Effector CD4-positive, alpha-beta T cell (primary cell): ENCODE measurements at places on chromosomes 12 and 14.
A peak's percentile ranks its signal among the peaks of the same experiment; 100 is the strongest.

DNA sequence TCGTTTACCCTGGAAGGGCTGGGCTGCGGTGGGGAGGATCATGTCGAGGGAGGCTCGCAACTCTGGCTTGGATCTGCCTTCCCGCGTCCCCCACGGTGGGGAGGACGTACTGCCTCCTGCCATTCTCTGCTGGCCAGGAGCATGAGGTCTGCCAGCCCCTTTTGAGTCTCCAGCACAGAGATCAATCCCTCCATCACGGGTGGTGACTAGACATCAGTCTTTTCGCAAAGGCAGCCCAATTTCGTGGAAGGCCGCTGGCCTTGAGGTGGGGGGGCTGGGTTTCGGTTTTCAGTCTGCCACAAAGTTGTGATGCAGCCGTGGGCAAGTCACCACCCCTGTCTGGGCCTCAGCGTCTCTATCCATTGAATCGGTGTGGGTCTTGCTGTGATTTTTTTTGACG lies 62.2 kb downstream of the PRMT8 start:
- DNase-seq: no peak

DNA sequence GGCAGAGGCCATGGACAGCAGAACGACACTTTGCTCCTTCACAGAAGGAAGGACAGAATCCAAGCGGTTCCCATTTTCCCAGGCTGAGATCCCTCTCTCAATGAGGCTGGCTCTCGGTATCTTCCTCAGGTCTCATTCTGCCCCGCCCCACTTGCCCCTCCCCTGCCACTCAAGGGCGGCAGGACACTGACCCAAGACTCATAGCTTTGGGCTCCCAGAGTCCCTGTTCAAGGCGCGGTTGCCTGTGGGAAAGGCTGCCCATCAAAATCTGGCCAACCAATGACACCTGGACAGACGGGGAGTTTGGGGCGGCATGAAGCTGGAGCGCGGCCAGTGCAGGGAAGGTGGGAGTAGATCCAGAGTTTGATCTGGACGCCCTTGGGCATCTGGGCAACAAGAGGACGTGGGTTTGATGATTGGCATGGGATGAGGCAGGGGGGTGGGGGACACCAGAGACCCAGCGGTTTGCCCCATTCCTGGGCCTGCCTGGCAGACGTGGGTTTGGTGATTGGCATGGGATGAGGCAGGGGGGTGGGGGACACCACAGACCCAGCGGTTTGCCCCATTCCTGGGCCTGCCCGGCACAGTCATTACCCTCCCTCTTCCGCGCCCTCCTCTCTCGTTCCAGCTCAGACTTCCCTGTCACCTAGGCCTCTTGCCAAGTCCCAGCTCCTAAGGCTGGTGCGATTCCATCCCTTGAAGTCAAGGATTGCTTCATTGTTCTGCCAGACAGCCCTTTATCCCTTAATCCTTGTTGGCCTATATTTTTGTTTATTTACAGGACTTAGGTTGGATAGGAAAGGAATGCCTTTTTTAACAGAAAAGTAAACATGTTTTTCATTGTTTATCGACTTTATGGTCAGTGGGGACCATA lies 92.1 kb downstream of the NINJ2 start:
- DNase-seq: no peak

- no peak for DNase-seq
These were observed 2.9 kb downstream of the SLC15A4 start for GRCh38 chr12:128820723-128821432.

DNA sequence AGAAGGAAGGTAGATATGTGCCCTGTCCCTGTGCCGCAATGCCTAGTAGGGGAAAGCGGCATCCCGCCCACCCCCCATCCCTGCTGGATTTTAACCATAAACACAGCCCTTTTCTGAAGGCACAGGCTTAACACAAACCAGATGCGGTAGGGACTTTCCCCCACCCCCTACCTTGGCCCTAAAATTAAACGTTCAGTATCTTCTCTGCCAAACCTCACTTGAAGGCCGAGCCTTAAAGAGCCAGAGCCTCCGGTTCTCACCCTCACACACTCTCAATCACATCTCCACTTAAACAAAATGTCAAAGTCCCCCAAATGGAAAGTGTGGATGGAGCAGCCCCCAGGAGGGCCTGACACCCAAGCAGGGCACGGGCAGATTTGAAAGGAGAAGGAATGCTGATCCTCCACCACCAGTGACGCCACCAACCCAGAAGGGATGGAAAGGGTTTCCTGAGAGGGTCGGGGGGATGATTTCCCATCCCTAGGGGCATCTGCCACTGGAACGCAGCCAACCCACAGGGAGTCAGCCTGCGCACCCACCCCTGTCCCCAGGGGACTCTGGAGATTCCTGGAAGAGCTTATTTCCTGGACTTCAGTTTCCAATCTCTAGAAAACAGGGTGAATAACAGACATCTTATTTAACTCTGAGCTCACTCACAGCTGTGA lies 26.4 kb downstream of the ACTN1 start:
- no peak for DNase-seq

DNA sequence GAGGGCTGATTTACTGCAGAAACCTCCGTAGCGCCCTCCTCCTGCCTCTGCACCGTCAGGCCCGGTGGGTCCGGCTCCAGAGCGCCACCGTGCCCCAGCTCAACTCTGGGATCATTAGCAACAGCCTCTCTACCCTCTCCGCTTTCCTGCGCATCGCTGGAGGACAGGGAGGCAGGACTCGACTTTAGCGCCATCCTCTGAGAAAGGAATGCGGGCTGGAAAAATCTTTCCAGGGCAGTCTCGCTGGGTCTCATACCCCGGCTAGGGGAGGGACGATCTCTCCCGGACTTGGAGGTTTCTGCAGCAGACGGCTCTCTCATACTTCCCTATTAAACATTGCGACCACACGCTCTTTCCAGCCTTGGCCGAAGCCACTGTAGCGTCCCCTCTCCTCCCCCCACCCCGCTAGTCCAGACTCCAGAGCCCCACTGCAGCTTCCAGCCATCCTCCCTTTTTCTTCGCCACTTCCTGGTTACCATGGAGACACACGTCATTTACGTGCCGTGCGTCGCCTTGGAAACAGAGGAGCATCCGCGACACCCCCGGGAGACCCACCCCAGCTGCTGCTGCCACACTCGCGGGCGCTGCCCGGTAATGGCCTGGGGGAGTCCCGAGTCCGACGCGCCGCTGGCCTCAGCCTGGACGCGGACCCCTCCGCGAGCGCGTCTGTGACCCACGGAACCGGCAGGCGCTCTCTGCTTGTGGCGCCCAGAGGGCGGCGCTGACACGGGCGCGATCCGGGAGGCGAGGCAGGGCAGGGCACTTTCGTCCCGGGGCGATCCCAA lies at the start of gene CCDC184:
Gene CCDC184, plus strand, starts transcription at position 554 of the 785 bp plus-strand sequence. CDS start 479 bp downstream, outside the sequence.
- DNase-seq: peak; percentile 69
